Muscle of leg (tissue), 16 donors: ENCODE measurements at places on chromosomes 6 and 20.
A peak's percentile ranks its signal among the peaks of the same experiment; 100 is the strongest.

DNA sequence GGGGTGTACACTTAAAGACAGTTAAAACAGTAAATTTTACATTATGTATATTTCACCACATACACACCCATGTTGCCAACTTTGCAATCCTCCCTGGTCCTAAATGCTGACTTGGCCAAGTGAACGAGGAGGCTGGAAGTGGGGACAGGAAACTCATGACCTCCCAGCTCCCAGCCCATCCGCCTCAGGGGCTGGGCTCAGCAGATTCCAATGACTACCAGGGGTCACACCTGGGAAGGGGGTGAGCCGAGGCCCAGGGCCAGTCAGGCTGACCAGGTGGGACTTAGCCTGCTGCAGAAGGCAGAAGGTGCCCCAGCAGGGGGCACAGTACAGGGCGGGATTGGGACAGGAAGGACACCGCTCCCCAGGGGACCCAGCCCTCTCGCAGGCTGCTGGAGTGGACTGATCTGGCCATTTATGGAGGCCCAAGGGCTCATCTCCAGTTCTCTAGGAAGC is 2.4 kb downstream of the SIGLEC1 start:
- DNase-seq: peak; percentile 61

- no peak for DNase-seq
Measured at GRCh38 chr6:14719270-14719669, 526.6 kb upstream of the JARID2 start.

GRCh38 chr6:129750360-129750759 is 40.4 kb upstream of the ARHGAP18 start:
- DNase-seq: no peak

DNA sequence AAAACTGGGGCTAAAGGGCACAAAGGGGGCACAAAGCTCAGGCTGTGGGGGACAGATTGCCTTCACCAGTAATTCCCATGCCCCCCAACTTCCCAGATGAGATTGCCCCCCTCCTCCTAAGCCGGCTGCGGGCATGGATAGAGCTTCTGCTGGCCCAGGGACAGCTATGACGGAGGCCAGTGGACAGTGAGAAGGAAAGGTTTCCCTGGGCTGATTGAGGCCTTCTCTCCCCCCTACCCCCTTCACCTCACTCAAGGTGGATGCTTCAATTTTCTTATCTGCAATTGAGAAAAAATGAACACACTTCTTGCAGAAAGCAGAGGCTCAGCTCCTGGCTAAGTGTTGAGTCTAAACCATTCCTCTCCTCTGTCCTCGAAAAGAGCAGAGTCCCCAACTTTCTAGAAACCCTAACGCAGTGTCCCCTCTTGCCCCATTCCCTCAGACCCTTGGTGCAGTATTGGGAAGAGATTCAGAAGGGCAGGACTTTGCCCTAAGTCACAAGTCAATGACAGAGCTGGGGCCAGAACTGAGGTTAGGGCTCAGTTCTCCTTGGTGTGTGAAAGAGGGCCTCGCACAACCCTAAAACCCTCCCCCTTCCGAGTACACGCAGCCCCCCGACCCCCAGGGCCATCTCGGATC is 808 bp downstream of the SDC4 start:
- no peak for DNase-seq

GRCh38 chr20:6703047-6703446 is 64.4 kb upstream of the BMP2 start:
- no peak for DNase-seq

DNA sequence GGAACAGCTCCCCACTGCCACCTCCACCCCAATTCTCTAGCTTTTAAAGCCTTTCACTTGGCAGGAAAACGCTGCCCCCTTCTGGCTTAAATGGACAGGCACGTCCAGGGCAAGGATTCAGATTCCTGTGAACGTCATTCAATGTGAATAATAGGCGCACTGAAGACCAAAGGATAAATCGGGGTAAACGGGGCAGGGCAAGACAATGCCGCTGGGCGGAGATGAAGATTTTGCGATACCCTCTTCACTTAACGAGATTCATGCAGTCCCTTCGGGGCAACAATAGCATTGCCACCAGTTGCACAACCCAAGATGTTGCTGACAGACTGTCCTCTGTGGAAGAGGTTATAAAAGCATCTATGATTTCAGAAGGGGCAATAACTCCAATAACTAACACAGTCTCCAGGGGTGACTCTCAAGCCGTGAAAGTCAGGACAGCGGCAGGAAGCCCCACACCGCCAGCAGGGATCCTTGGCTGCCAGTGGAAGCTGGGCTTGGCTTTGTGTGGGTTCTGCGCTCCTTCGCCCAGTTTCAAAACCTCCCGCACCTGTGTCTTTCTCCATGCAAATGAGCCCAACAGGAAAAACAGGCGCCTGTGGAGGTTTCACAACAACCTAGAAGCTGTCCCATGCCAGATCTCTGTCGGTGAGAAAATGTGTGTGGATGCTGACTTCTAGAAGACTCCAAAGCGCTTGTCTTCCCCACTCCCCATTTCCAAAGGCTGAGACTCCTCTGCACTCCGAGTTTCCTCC is 291.8 kb downstream of the BMP7 start:
- peak; percentile 33 for DNase-seq

GRCh38 chr6:30875244-30876038 is 8.9 kb upstream of the DDR1 start:
- DNase-seq: no peak

- peak; percentile 49 for DNase-seq
Measured at GRCh38 chr6:44332585-44332984, 9.9 kb upstream of the SPATS1 start.

- no peak for DNase-seq
Measured at GRCh38 chr6:111524735-111525134, 41.7 kb upstream of the REV3L start.

DNA sequence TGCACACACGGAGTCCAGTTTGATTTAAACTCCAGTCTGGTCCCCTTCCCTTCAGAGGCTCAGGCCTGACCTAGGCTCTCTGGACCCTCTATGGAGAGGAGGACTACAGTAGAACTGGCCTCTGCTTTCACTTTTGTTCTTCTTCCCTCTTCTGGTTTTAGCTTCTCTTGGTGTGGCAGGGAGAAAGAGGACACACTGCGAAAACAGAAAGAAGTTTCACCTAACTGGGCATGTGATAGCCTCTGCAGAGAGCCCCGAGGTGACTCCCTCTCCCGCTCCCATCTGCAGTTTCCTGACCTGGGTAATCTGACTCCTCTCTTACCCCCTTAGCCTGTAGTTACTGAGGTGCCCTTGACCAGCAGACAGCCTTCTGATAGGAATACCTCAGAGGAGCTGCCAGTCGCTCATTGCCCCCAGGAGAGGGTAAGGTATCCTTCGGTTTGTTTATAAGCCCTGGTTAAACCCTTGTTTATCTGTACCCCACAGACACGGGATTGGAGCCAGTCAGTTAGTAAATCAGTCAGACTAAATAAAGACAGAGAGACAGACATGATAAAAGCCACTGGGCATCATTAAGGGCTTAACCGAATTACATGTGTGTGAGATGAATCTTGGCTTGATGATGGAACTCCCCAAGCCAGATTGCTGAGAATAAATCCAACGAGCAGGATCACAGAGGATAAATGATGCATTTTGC is 12.0 kb upstream of the DTNBP1 start:
- peak; percentile 26 for DNase-seq

- DNase-seq: no peak
Measured at GRCh38 chr6:12353731-12354130, 63.6 kb downstream of the EDN1 start.

GRCh38 chr6:144500892-144501291 is 215.8 kb downstream of the UTRN start:
- DNase-seq: no peak

DNA sequence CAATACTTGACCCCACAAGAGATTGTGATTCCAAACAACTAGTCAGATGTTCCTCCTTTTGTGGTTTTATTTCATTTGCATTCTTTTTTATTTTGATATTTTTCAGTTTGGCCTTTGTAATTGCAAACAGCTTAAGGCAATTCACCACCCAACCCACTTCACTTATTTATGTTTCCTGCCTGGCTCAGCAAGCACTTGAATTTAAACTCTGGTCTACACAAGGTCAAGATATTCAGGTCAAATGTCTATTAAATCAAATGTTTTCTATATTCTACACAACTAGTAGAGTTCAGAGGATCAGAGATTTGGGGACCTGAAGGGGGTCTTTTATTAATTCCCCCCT is 100.1 kb downstream of the SGK1 start:
- DNase-seq: no peak
